ENCODE measurements at places on chromosomes 5 and 9.

DNA sequence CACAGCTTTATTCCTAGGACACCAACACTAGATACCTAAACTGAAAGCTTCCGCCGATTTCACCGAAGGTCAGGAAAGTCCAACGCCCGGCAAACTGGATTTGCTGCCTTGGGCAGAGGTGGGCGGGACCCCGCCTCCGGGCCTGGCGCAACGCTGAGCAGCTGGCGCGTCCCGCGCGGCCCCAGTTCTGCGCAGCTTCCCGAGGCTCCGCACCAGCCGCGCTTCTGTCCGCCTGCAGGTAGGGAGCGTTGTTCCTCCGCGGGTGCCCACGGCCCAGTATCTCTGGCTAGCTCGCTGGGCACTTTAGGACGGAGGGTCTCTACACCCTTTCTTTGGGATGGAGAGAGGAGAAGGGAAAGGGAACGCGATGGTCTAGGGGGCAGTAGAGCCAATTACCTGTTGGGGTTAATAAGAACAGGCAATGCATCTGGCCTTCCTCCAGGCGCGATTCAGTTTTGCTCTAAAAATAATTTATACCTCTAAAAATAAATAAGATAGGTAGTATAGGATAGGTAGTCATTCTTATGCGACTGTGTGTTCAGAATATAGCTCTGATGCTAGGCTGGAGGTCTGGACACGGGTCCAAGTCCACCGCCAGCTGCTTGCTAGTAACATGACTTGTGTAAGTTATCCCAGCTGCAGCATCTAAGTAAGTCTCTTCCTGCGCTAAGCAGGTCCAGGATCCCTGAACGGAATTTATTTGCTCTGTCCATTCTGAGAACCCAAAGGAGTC lies at the start of gene CD274:
TSS of gene CD274 (plus strand) at position 184 of the 733 bp plus-strand sequence. CDS start 5,572 bp downstream, outside the sequence.
- H3K36me3 ChIP-seq: no peaks in the 10 kb centered on the region
- H3K4me3 ChIP-seq: peak within 1 kb of the TSS; percentile 76
- peak; percentile 88 for DNase-seq
- peak within 1 kb of the TSS; percentile 69 for H3K27ac ChIP-seq

GRCh38 chr9:126151686-126152134 lies 174.9 kb upstream of the MVB12B start:
- no peaks in the 10 kb centered on the region for H3K36me3 ChIP-seq
- peaks cover 4% of the 10 kb centered on the region for H3K27me3 ChIP-seq
- DNase-seq: peak; percentile 4
- H3K4me3 ChIP-seq: no peak overlapping the region

DNA sequence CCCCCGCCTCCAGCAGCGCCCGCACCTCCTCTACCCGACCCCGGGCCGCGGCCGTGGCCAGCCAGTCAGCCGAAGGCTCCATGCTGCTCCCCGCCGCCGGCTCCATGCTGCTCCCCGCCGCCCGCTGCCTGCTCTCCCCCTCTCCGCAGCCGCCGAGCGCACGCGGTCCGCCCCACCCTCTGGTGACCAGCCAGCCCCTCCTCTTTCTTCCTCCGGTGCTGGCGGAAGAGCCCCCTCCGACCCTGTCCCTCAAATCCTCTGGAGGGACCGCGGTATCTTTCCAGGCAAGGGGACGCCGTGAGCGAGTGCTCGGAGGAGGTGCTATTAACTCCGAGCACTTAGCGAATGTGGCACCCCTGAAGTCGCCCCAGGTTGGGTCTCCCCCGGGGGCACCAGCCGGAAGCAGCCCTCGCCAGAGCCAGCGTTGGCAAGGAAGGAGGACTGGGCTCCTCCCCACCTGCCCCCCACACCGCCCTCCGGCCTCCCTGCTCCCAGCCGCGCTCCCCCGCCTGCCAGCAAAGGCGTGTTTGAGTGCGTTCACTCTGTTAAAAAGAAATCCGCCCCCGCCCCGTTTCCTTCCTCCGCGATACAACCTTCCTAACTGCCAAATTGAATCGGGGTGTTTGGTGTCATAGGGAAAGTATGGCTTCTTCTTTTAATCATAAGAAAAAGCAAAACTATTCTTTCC lies 19.3 kb downstream of the CDKN2A start:
- H3K27ac ChIP-seq: no peak overlapping the region
- H3K27me3 ChIP-seq: peaks cover 66% of the 10 kb centered on the region
- peak overlapping the region; percentile 42 for H3K4me3 ChIP-seq
- no peaks in the 10 kb centered on the region for H3K36me3 ChIP-seq

DNA sequence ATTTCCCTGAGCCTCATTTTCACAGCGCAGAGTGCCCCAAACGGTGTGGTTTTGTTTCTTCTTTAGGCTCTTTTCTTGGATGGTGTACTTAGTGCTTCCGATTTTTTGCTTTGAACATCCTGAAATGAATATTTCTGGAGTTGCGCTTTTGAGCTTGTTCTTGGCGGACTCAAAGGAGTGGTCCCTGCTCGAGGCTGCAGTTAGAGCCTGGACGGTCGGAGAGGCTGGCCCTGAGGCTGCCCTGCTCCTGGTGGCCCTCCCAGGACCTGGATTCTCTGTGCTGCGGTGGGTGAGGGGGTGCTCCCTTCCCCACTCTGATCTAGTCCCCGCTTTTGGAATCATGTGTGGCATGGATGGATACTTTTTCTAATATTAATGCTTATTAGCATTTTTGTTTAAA lies 291.8 kb upstream of the IRX4 start:
- no peak overlapping the region for H3K27ac ChIP-seq
- DNase-seq: no peak
- H3K27me3 ChIP-seq: no peaks in the 10 kb centered on the region
- H3K4me3 ChIP-seq: no peak overlapping the region

GRCh38 chr9:80437091-80437640 lies 865.4 kb downstream of the TLE4 start:
- no peaks in the 10 kb centered on the region for H3K36me3 ChIP-seq
- no peak overlapping the region for H3K27ac ChIP-seq
- no peaks in the 10 kb centered on the region for H3K27me3 ChIP-seq
- no peak for DNase-seq
- H3K4me1 ChIP-seq: no peaks in the 10 kb centered on the region

DNA sequence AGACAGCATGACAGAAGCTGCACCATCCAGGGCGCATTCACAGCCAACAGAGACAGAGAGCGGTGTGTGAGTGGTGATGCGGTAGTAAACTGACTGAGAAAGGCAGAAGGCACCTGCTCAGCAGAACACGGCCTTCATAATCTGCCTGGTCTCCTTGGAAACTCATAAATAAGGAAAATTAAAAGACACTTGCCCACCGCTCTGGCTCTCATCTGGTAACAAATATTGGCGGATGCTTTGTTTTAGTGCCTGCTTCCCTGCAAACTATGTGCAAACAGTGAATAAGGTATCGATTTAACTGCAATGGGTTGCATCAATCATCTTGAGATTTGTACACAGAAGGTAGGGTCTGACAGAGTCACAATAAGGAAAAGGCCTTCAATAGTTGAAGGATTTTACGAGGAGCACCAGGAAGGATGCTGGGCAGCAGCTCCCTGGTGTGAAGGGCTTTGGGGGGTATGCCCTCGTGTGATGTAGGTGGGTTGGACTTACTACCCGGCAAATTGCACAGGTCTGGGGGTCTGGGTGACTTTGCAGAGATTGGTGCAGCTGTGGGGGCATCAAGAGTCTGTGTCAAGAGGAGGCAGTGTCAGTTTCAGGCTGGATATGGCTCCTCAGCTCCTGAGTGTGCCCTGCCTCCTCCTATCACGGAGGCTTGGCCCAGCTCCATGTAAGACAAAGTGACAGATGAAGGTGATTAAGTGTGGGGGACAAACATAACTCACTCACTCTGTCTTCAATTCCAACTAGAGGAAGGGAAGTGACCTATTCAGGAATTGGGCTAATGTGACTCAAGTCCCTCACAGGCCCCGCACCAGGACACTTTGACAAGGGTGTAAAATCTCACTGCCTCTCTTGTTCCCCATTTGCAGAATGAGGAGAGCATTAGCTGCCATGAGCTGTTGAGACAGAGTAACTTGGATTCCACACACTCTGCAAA lies 166.7 kb downstream of the ICE1 start:
- no peaks in the 10 kb centered on the region for H3K4me1 ChIP-seq
- H3K27ac ChIP-seq: no peak overlapping the region
- no peaks in the 10 kb centered on the region for H3K27me3 ChIP-seq
- DNase-seq: no peak
- no peak overlapping the region for H3K4me3 ChIP-seq

GRCh38 chr9:75833778-75834177 lies 56.7 kb upstream of the PCSK5 start:
- H3K27ac ChIP-seq: no peak overlapping the region
- no peaks in the 10 kb centered on the region for H3K27me3 ChIP-seq
- H3K4me3 ChIP-seq: no peak overlapping the region
- no peaks in the 10 kb centered on the region for H3K4me1 ChIP-seq
- DNase-seq: no peak

- DNase-seq: no peak
- no peak overlapping the region for H3K4me3 ChIP-seq
- H3K36me3 ChIP-seq: no peaks in the 10 kb centered on the region
- H3K4me1 ChIP-seq: no peaks in the 10 kb centered on the region
- H3K27me3 ChIP-seq: no peaks in the 10 kb centered on the region
These were observed 195.7 kb downstream of the DCP2 start for GRCh38 chr5:113172231-113172826.

- no peaks in the 10 kb centered on the region for H3K4me1 ChIP-seq
- no peak overlapping the region for H3K27ac ChIP-seq
- no peak overlapping the region for H3K4me3 ChIP-seq
- DNase-seq: no peak
- no peaks in the 10 kb centered on the region for H3K27me3 ChIP-seq
- H3K36me3 ChIP-seq: no peaks in the 10 kb centered on the region
These were observed 16.7 kb downstream of the MVB12B start for GRCh38 chr9:126343271-126343700.

DNA sequence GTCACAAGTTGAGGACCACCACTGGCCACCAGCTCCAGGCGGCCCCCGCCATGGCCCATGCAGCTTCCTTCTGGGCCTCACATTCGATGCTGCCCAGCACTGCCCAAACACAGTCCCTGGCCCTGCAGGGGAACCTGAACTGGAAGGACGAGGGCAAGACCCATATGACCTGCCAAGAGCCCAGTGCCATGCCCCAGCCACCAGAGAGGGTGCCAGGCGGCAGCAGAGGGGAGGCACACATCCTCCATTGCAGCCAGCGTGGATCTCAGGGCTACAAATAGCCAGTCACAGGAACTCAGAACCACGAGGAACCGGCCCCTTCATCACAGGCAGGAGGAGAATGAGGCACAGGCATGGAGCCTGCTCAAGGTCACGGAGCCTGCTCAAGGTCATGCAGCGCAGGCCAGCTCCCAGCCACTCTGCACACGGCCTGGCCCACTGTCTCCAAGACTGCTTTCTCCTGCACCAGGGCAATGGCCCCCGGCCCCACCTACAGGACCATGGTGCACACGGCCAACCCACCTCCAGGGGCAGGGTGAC lies 69.6 kb downstream of the SEMA4D start:
- H3K4me1 ChIP-seq: no peaks in the 10 kb centered on the region
- no peaks in the 10 kb centered on the region for H3K36me3 ChIP-seq
- no peak for DNase-seq
- H3K27ac ChIP-seq: no peak overlapping the region
- H3K4me3 ChIP-seq: no peak overlapping the region

- no peaks in the 10 kb centered on the region for H3K4me1 ChIP-seq
- H3K27me3 ChIP-seq: no peaks in the 10 kb centered on the region
- no peak overlapping the region for H3K27ac ChIP-seq
- H3K36me3 ChIP-seq: no peaks in the 10 kb centered on the region
- DNase-seq: no peak
These were observed 176.1 kb upstream of the RASEF start for GRCh38 chr9:83238871-83239640.

DNA sequence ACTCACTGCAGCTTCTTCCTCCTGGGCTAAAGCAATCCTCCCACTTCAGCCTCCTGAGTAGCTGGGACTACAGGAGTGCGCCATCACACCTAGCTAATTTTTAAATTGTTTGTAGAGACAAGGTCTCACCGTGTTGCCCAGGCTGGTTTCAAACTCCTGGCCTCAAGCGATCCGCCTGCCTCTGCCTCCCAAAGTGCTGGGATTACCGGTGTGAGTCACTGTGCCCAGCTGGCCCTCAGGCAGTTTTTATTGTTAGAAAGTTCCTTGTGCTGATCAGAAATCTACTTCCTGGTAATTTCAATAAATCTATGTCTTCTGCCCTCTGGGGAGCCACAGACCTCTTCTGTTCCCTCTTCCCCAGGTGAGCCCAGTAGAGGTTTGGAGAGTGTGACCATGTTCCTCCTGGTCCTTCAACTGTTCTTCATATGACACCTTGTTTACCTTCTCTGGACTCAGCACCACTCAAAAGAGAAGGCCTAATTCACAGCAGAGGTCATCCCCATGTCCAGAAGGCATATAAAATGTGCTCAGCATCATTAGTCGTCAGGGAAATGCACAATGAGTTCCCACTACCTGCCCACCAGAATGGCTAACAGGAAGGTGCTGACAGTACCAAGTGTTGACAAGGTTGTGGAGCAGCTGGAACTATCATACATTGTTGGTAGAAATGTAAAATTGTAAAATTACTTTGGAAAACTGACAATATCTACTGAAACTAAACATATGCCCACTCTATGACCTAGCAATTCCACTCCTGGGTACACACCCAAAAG lies 10.4 kb downstream of the TMOD1 start:
- no peaks in the 10 kb centered on the region for H3K27me3 ChIP-seq
- H3K4me3 ChIP-seq: no peak overlapping the region
- no peaks in the 10 kb centered on the region for H3K4me1 ChIP-seq
- DNase-seq: no peak

GRCh38 chr5:16869821-16870796 lies 66.0 kb downstream of the MYO10 start:
- H3K4me1 ChIP-seq: peaks cover 16% of the 10 kb centered on the region
- no peaks in the 10 kb centered on the region for H3K36me3 ChIP-seq
- no peaks in the 10 kb centered on the region for H3K27me3 ChIP-seq
- peak; percentile 80 for DNase-seq
- no peak overlapping the region for H3K27ac ChIP-seq

- H3K27ac ChIP-seq: no peak overlapping the region
- H3K27me3 ChIP-seq: no peaks in the 10 kb centered on the region
- no peaks in the 10 kb centered on the region for H3K36me3 ChIP-seq
- H3K4me3 ChIP-seq: no peak overlapping the region
- no peak for DNase-seq
These were observed 382.4 kb downstream of the ARRDC3 start for GRCh38 chr5:91000743-91001142.
